ENCODE measurements at places on chromosomes 16 and 17.
A peak's percentile ranks its signal among the peaks of the same experiment; 100 is the strongest.

- DNase-seq = no peak
These were observed 18.7 kb upstream of the JPH3 start for GRCh38 chr16:87583453-87584131.

- no peak for DNase-seq
These were observed 5.8 kb downstream of the NUP88 start for GRCh38 chr17:5413682-5414081.

DNA sequence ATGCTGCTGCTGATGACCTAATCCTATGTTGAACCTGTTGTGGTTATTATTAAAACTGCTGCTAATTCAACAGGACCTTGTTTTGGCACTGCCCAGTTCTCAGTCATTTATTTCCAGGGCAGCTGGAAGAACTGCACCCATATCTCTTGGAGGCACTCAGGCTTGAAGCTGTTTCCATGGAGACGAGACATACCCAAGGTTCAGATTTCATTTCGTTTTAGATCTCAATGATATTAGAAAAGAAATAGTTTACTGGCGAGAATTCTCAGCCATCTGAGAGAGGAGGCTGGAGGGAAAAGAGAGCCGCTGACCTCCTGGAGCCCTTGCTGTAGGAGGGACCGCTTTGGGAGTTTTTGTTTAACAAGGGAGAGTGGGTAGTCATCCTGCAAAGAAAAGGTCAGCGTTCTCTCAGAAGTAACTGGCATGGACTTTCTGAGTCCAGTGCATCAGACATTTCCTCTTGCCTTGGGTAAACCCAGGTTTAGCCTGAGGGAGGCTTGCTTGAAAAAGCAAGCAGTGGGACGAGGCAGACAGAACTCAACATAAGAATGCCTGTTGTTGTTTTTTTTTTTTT, 75.4 kb downstream of the YPEL2 start:
- peak; percentile 49 for DNase-seq

DNA sequence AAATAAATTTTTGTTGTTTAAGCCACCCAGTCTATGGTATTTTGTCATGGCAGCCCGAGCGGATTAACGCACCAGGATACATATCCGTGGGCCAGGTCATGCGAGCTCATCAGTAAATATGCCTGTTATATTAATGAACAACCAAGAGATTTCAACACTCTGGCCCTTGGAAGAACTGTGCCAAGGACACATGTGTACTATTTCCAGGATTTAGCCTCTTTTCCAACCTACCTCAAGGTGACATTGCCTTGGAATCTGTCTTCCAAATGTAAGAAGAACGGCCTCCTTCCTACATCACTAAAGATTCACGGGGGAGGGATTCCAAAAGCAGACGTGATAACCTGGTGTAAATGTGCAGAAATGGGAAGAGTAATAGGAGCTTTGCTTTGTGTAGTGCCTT, 72.8 kb upstream of the DYNLRB2 start:
- no peak for DNase-seq

- no peak for DNase-seq
These were observed 15.0 kb upstream of the SLC16A11 start for GRCh38 chr17:7058831-7059447.

GRCh38 chr17:51479303-51479702, 219.0 kb downstream of the UTP18 start:
- DNase-seq = no peak

- DNase-seq = peak; percentile 11
These were observed 28.4 kb downstream of the MYH3 start for GRCh38 chr17:10628756-10629155.
